ENCODE measurements at places on chromosomes 6 and 20.

DNA sequence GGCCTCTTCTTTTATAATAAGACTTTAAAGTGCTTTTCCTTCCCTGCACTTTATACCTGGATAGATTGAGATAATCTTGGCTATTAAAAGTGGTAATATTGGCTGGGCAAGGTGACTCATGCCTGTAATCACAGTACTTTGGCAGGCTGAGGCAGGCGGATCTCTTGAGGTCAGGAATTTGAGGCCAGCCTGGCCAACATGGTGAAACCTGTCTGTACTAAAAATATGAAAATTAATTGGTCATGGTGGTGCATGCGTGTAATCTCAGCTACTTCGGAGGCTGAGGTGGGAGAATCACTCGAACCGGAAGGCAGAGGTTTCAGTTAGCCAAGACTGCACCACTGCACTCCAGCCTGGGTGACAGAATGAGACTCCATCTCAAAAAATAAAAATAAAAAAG, 197.1 kb upstream of the RGS17 start:
- DNase-seq: no peak

DNA sequence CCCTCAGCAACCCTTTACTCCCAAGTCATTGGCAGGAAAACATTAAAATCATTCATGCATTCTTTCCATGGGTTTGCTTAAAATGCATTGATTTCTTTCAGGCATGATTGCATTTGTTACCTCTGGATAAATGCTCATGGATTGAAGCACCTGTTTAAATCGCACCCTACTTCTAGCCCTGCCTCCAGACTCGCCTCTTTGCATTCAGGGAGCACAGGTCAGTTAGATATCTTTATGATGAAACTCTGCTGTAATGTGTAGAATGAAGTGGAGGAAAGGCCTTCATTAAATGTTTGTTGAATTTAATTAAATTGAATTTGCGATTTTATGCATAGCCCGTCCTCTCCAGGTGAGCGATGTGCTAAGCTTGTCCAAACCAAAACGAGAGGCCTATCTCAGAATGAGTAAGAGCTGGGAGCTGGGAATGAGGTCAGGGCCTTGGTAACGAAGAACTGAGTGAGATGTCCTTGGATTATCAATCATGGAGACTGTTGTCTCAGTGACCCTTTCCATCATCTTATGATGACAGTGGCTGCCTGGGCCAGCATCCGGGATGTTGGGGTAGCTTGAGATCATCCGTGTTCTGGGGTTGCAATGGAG, 210.1 kb downstream of the SYNDIG1 start:
- no peak for DNase-seq

GRCh38 chr6:52976591-52977035, 18.5 kb downstream of the GSTA4 start:
- DNase-seq: no peak

- peak; percentile 62 for DNase-seq
Observed at GRCh38 chr20:1174787-1175186, 10.0 kb downstream of the TMEM74B start.

DNA sequence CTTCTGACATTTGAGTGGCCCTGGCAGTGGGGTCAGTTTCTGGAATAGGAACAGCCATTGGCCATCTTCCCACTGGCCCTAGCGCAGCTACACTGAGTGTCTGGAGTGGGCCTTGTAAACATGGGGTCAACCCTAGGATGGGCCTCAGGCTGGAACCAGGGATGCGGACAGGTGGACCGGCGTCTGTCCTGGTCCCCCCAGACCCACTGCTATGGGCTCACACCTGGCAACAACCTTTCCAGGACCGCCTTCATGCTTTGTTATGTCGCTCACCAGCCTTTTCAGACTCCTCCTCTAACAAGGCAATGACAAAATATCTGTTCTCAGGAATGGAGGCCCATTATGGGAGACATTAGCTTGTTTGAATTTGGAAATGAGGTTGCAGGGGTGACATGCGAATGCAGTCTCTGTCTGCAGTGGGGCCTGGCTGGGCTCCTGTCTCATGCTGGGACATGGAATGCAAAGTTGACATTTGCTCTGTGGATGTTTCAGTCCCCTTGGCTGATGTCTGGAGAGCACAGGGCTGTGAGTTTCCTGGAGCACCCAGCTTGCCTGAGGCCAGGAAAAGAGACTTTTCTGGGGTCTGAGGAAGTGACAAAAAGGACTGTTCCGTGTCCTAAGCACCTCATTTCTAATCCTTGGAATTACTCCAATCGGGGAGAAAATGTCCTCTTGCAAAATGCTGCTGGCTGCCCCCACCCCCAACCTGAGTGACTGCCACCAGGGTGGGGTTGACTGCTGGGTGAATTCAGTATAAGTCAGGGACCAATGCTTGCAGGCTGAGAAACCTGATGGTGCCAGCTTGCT, 98.7 kb upstream of the PMEPA1 start:
- no peak for DNase-seq

DNA sequence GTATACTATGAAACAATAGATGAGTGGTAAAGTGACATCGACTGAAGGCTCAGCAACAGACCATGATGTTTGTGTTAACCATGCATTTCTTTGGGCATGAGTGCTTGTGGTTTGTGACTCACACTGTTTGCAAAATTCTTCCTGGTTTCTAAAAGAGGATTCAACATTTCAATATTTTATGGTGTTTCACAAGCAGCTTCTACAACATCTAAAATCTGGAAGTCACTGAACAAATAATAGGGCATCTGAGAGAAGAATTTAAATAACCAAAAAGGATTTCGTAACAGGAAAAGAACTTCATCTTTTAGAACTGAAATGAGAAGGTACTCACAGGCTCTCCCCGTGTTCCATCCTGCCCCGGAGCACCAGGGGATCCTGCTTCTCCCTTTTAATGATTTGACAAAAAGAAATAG, 146.2 kb downstream of the COL21A1 start:
- no peak for DNase-seq

Measured in erythroblast (primary cell).